ENCODE measurements at places on chromosomes 6 and 20.

DNA sequence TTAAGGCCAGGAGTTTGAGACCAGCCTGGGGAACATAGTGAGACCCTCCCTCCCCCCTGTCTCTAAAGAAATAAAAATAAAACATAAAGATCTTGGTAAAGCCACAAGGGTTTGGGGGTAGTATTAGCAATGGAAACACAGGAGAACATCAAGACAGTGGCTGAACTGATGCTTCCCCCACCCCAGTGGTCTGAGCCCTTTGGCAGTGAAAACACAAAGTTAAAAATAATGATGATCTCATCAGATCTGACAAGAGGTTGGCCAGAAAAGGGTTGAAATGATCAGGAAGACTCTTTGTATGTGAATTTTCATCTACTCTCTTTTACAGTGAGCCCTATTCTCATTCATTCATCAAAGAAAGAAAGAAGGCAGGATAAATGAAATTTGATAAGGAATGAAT is 93.7 kb downstream of the KCNB1 start:
- DNase-seq, result no peak

GRCh38 chr6:47631269-47631772 is 67.1 kb upstream of the ADGRF4 start:
- peak; percentile 69 for DNase-seq

GRCh38 chr6:106270414-106270813 is 55.1 kb downstream of the ATG5 start:
- DNase-seq, result no peak

DNA sequence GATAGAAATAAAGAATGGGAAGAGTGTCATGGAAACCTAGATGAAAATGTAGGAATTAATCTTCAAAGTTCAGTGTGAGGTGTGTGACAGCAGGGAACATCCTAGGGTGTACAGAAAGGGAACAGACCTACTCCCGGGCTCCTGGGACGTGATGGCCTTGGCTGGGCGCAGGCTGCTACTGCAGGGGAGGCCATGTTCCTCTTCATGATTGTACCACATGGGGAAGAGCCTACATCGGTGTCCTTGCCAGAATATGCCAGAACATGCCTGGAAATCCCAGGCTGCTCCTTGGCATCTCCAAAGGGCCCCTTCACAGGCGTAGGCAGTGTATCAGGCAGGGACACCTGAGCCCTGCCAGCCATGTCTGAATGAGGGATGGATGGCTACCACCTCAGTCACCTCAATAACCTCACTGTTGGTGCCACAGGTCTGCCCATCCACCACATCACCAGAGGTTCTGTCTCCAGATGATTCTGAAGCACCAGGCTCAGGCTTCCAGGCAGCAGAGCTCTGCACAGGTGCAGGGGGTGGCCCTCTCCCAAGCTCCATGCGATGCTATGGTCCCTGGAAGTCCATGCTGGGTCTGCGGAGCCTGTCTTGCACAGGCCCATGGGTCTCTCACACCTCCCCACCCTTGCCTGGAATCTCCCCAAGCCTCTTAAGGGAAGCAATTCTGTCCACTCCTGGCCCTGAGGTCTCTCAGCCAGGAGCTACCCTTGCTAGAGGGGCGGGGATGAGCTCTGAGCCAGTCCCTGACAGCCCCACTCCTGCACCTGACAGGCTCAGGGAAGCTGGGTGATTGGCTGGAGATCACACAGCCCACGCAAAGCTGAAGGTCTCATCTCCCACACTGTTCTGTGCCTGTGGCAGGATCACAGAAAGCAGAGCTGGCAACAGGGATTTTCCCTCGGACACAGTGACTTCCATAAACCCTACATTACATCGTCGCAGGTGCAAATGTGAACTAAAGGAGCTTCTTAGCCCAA is 20.2 kb downstream of the RAMACL start:
- no peak for DNase-seq

GRCh38 chr6:111739257-111739696 is 133.6 kb upstream of the TRAF3IP2 start:
- DNase-seq, result peak; percentile 23

DNA sequence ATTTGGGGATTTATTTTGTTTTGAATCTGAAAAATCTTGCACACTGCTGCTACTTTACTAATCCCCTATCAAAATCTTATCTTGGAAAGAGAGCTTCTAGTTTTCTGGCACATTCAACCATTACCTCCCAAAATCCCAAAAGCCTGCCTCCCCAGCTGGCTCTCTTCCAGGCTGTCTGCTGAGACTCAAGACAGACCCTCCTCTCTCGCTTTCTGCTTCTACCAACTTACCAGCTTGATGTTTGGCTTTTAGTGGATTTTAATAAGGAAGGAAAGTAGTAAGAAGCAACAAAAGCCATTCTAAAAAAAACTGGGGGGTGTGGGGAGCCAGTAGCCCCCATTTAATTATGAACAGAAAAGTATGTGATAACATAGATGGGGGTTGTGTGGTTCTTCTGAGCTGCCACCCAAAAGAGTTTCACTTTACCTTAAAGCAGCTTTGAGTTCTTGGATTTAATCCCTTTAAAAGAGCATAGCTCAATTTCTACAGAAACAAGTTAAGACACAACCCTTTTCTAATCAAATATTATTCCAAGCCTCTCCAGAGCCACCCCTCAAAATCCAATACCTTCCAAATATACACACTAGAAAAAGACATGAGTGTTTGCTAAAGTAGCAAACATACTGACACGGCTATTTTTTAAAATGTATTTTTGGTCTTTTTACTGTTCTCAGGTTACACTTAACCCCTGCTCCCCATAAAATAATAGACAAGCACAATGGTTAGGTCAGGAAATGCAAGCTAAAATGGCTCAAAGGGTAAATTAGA is 71.7 kb downstream of the ATP9A start:
- DNase-seq, result no peak

DNA sequence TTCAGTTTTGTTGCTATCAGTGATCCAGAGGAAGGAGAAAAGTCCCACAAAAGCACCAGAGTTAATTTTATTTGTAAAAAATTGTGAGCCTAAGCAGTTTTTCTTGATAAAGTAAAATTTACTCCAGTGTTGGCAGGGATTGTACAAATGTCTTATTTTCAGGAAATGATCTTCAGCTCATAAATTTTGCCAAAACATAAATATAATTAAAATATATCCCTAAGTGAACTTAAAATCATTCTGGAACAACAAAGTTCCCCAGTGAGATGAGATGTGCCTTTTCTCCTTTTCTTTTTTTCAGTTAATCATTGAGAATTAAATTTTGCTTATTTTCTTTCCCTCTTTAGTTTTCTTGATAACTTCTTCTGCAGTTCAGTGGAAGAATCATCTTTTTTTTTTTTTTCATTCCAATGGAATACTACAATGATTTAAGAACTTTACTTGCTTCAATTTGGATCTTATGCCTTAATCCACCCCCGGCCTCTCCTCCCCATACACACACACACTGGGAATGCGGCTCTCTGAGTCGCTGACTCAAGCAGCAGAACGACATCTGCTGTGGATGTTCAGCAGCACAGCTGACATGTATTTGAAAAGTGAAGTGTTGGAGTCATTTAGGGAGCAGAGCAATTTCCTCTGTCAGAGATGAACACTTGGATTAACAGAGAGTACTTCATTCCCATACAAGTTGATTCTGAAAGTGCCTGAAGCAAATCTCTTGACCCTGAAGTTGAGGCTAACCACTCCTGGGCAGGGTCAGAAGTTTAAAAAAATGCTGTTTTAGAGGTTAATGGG is 27.7 kb upstream of the LAMA4 start:
- no peak for DNase-seq

- no peak for DNase-seq
These were observed 9.2 kb downstream of the CRYBG1 start for GRCh38 chr6:106369739-106370138.

DNA sequence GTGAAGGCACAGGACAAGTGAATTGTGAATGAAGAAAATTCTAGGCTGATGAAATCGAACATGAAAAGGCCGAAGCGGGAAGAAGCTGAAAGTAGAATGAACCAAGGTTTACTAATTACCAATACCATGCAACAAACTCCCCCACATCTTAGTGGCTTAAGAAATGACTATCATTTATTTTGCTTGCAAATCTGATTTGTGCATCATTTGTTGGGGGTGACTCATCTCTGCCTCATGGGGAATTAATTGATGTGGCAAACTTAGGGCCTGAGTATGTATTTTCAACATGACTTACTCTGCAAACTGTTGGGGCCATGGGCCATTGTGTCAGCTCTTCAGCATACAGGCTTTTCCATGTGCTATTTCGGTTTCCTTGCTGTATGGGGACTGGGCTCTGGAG is 26.8 kb downstream of the PPP1R14C start:
- DNase-seq, result peak; percentile 82

DNA sequence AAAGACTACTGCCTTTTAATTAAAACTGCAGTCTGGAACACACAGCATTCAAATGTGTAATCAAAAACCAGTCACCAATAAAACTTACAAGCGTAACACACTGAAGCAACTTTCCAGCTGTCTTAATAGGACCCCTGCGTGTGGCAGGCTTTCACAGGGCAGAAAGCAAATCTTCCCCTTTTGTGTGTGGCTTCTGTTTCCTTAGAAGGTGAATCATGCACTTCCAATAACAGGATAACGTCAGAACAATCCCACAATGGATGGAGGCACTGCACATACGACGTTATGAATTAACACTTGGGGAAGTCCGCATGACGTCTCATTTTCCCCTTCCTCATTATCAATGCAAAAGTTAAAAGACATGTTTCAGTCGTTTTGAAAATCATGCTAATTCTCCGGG is 44.8 kb downstream of the INSM1 start:
- peak; percentile 91 for DNase-seq

GRCh38 chr6:27352850-27353249 is 35.7 kb upstream of the ZNF391 start:
- no peak for DNase-seq

- no peak for DNase-seq
These were observed 9.1 kb downstream of the TRIM31 start for GRCh38 chr6:30103872-30104179.

DNA sequence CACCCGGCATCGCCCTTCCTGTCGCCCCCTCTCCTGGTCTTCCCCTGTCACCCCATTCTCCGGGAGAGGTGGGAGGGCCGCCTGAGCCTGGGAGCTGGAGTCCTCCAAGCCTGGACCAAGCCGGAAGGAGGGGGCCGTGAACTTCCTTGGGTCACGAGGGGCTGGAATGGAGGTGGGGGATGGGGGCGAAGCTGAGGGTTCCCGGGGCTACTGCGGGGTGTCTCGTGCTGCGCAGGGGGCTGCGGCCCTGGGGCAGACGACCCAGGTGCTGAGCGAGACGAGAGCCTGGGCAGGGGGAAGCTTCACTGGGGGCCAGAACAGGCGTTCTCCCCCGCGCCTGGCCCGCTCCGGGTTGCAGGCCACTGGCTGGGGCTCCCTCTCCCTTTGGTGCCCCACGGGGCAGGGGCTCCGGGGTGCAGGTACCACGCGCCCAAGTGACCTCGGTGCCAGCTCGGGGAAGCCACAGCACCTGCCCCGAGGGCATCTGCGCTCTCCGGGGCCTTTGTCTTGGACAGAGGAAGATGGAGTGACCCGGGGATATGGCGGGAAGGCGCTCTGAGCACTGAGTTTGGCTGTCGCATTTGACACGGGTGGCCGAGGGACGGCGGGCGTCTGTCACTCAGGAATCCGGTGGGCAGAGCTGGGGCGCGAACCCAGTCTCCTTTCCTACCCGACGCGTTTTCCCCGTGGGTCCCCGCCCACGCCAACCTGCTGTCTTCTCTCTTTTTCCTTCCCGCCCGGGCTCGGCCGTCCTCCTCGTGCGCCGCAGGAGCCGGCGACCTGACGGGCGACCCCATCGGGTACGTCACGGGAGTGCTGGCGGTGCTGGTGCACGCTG is 1.2 kb downstream of the SLC35D3 start:
- DNase-seq, result no peak

DNA sequence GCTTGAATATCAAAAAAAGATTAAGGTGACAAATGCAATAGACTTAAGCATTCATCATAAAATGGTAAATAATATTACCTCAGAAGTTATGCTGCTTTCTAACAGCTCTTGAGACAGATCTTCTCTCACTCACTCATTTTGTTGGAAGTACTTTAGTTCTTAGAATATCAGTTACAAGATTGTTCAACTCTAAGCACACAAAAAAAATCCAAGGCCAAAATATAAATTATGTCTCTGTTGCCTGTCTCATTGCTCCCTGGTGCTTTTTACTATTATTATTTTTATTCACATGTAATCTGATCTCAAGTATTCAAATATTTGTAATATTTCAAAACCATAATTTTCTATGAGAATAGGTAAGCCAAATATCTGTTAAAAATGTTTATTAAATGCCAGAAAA is 259.4 kb upstream of the HSF2 start:
- DNase-seq, result no peak

DNA sequence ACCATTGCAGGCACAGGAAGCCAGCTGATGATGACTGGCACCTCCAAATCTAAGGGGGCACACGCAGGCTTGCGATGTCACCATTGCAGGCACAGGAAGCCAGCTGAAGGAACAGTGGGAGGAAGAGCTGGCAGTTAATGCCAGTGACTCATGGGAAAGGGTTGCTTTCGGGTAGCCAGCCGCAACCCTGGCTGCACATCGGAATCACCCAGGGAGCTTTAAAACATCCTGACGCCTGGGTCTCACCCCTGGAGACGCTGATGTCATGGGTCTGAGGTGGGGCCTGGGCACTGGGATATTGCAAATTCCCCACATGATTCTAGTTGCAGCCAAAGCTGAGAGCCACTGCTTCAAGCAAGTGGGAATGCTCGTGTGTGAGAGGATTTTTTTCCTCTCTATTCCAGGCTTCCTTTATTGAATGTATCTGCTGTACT is 16.1 kb upstream of the CCN6 start:
- peak; percentile 87 for DNase-seq

DNA sequence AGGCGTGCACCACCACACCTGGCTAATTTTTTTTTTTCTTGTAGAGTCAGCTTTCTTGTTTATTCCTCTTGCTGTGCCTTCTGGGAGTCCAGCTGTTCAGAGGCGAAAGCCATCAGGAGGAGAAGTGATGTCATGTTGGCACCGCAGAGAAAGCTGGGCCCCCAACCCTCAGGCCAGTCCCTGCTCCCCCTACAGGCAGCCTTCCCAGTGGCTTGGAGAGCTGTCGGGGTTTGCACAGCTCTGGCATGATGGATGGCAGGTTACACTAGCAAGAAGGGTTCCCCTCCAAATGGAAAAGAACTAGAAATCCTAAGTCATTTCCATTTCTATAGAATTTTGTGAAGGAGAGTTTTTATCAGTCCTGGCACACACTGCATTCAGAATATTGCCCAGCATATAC is 72.6 kb downstream of the C6orf52 start:
- DNase-seq, result no peak

- DNase-seq, result no peak
These were observed 16.5 kb upstream of the TINAG start for GRCh38 chr6:54291738-54292137.

DNA sequence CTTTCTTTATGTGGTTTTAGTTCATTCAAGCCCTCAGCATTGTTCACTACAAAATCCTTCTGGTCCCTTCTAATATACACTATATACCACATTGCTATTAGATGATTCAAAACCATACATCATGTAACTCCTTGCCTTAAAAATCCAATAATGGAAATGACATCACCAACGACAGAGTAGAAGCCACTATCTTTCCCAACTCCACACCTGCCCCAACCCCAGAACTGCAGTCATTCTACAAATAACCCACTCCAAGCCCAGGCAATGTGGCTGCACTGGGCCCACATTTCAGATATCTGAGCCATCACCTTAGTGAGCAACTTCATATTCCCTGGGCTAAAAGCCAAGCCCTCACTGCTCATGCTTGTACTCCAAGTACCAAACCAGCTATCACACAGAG is 22.6 kb upstream of the RUNX2 start:
- no peak for DNase-seq
